GM13977 (cell line): ENCODE measurements at places on chromosomes 13 and 19.
A peak's percentile ranks its signal among the peaks of the same experiment; 100 is the strongest.

- no peak for DNase-seq
Observed at GRCh38 chr13:106178816-106179215, 356.6 kb downstream of the EFNB2 start.

DNA sequence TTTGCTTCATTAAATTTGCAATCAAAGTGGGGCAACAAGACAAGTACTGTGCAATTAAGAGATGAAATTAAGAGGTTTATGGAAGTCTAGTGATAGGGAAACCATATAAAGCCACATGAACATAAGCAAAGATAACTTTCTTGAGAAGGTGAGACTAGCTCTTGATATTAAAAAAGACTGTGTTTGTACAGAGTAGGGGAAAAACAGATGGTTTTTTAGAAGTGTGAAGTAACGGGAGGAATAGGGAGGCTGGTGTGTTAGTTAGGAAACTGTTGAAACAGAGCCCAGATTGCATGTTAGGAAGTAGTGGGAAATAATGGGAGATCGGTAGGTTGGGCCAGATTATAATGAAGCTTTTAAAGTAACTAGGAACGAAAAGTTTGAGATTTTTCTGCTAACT lies 149.8 kb upstream of the FREM2 start:
- no peak for DNase-seq

GRCh38 chr19:32519023-32519422 lies 62.0 kb upstream of the PDCD5 start:
- DNase-seq = no peak

DNA sequence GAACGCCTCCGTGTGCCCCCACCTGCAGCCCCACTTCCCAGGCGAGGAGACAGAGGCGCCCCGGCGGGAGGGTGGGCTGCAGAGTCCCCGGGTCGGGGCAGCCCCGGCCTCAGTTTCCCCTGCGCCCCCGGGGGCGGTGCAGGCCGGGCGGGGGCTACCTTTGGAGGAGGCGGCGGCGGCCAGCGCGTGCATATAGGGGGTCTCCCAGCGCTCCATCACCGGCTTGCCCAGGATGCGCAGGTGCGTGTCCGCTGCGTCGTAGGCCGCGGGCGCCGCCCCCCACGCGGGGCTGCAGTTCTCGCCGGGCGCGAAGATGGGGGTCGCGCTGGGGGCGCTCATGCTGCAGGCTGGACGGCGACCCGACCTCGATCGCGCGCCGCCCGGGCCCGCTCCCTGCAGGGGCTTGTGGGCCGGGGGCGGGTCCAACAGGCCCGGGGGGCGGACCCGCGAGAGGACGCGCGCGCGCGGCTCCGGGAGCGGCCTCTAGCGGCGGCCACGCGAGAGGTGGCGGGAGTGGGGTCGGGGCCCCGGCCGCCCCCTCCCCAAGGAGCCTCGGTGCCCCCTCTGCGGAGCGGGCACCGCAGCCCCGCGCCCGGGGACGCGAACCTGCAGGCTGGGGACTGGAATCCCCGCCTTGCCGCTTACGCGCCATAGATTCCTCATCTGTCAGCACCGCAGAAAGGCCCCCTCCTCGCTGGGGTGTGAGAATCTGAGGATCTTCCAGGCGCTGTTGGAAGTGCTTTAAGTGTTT lies at the start of gene GAMT:
GAMT (minus strand) TSS at position 405 of the 751 bp plus-strand sequence; CDS start at position 339, 66 bp downstream.
- DNase-seq = peak; percentile 95

- no peak for DNase-seq
Observed at GRCh38 chr19:56848166-56848565, 7.6 kb upstream of the PEG3 start.

DNA sequence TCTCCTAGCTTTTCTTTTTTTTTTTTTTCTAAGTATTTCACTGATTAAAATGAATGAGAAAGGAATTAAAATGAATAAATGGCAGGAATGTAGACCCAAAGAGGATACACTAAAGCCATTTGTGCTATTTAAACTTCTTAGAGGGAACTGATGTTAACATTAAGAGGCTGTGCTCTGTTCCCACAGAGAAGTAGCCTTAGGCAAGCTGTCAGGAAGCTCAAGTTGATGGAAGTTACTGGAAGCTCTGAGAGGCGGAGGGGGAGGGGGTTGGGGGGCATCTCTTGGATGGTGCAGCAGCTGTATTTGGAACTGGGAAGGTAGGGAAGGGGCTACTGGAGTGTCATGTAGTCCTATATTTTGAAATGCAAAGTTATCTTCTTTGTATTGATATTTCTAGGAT lies 168.2 kb downstream of the DNAJC15 start:
- DNase-seq = no peak

DNA sequence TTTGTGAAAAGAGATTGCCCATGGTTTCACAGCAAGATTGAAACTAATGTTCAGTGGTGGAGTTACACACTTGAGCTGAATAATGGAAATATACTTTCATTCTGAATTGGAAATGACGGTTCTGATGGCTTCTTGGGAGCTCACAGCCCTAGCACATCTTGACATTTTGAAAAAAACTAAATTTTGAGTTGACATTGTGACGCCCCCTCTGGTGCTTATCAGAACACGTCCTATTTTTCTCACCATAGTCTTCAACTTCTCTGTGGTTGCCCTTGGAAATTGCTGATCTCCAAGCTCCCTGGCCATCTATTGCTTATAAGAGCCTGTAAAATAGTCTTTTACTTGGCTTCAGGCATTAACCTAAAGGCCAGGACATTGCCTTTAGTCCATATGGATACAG lies 202.1 kb downstream of the OXGR1 start:
- no peak for DNase-seq

GRCh38 chr13:25946321-25946720 lies 105.5 kb downstream of the SHISA2 start:
- no peak for DNase-seq
